ENCODE measurements at places on chromosomes 11 and 22. TPM values are rescaled to one million over a fixed set of nuclear protein-coding genes. Genes with fewer than 3 reads are reported as not detected.

Gene PARVG
- not detected for total RNA-seq

Gene TBX1
- 0.23 TPM for total RNA-seq

Gene RIC3
- 17.8 TPM for total RNA-seq

DNA sequence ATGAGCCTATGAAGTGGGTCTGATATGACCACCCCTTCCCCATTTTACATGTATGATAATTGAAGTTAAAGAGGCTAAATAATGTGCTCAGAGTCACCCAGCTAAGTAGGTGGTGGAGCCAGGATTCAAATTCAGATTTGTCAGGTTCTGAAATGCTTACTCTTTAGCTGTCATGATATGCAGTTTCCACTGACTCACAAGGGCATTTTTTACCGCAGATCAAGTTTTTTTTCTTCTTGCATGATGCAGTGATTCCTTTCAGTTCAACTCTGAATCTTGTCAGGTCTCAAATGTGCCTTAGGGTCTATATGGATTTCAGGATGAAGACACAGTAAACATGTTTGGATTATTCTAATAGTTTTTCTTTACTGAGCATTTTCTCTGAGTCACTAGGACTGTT lies 12.6 kb upstream of the TRIM44 start:
- H3K4me3 ChIP-seq: no peak overlapping the region
- H3K27me3 ChIP-seq: peaks cover 25% of the 10 kb centered on the region
- H3K27ac ChIP-seq: no peak overlapping the region
- no peaks in the 10 kb centered on the region for H3K36me3 ChIP-seq
- DNase-seq: no peak

- no peak overlapping the region for H3K27ac ChIP-seq
- no peaks in the 10 kb centered on the region for H3K36me3 ChIP-seq
- no peaks in the 10 kb centered on the region for H3K27me3 ChIP-seq
- H3K4me1 ChIP-seq: peaks cover 14% of the 10 kb centered on the region
- no peak overlapping the region for H3K4me3 ChIP-seq
Measured at GRCh38 chr11:124482362-124483147, 37.1 kb upstream of the OR8B8 start.

GRCh38 chr11:107252429-107253161 lies 205.0 kb downstream of the CWF19L2 start:
- H3K36me3 ChIP-seq: no peaks in the 10 kb centered on the region
- no peak for DNase-seq
- peaks cover 9% of the 10 kb centered on the region for H3K4me1 ChIP-seq
- no peaks in the 10 kb centered on the region for H3K27me3 ChIP-seq
- no peak overlapping the region for H3K27ac ChIP-seq

DNA sequence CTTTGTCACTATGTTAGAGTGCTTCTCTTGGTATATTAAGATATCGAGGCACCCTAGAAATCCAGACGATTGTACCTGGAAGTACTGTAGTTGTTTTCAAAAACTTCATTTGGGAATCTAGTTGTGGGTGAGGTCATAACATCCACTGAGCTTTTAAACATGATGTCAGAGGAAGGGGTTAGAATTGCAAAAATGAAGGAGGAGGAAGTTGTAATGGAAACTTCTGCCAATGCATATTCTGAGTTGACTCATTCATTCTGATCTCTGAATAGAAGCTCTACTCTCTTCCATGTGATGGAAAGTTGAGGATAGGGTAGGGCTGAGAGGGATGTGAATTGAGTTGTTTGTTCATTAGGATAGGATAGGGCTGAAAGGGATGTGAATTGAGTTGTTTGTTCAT lies 7.7 kb downstream of the CD44 start:
- DNase-seq: no peak
- H3K4me1 ChIP-seq: peaks cover 16% of the 10 kb centered on the region
- no peaks in the 10 kb centered on the region for H3K27me3 ChIP-seq
- no peak overlapping the region for H3K4me3 ChIP-seq
- no peak overlapping the region for H3K27ac ChIP-seq

- H3K27me3 ChIP-seq: no peaks in the 10 kb centered on the region
- no peak overlapping the region for H3K27ac ChIP-seq
- no peak overlapping the region for H3K4me3 ChIP-seq
- peaks cover 3% of the 10 kb centered on the region for H3K4me1 ChIP-seq
Measured at GRCh38 chr11:119513806-119514170, 90.8 kb upstream of the THY1 start.

GRCh38 chr11:59607703-59608454 lies 7.7 kb downstream of the OSBP start:
- H3K4me1 ChIP-seq: no peaks in the 10 kb centered on the region
- no peak overlapping the region for H3K27ac ChIP-seq
- no peak overlapping the region for H3K4me3 ChIP-seq

Gene UPK2
- total RNA-seq: not detected

Gene CDC42BPG
- 11.6 TPM for total RNA-seq

DNA sequence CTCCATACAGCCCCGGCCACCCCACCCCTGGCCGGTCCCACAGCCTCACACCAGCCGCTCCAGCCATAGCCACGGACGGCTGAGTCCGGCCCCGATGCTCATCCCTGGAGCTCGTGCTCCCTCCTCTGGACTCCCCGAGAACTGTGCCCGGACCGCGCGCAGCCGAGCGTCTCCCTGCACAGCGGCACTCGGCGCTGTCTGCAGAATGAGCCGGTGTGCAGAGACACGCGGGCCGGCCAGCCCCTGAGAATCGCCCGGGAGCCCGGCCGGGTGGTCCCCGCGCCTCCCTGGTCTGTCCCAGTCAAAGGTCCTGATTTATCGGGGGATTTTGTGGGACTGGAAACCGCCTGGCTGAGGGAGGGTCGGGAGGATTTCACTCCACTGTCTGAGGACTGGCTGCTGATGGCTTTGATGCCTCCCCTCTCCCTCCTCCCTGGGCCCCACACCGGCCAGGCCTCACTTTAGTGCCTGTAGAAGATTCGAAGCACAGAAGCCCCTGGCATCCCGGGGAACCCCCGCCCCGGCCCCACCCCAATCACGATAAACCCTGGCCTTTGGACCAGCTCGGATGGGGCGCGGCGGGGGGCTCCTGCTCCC lies 102.7 kb downstream of the BRD1 start:
- no peaks in the 10 kb centered on the region for H3K4me1 ChIP-seq
- no peak overlapping the region for H3K27ac ChIP-seq
- H3K36me3 ChIP-seq: no peaks in the 10 kb centered on the region
- H3K4me3 ChIP-seq: no peak overlapping the region
- DNase-seq: no peak

- H3K27ac ChIP-seq: no peak overlapping the region
- H3K4me1 ChIP-seq: no peaks in the 10 kb centered on the region
- no peaks in the 10 kb centered on the region for H3K27me3 ChIP-seq
- H3K36me3 ChIP-seq: no peaks in the 10 kb centered on the region
Measured at GRCh38 chr22:44691796-44692661, 10.0 kb upstream of the PRR5 start.

DNA sequence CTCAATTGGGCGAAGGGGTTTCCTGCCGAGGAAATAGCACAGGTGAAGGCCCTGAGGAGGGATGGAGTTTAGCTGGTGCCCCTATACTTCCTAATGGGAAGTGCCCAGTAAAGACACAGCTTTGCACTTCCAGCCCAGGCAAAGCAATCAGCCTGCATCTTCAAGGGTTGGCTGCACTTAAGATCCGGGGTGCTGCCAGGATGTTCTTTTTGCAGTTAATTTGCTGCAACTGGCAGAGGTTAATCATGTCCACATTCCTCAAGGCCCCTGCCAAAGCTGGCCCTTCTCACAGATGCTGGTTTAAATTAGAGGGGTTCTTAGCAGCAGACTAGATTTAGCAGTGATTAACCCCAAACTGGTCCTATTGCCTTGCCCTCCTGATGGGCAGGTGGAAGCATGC lies 137.7 kb upstream of the NAV2 start:
- no peaks in the 10 kb centered on the region for H3K36me3 ChIP-seq
- no peak overlapping the region for H3K27ac ChIP-seq
- no peaks in the 10 kb centered on the region for H3K4me1 ChIP-seq
- H3K4me3 ChIP-seq: no peak overlapping the region

Gene MRGPRD
- total RNA-seq: not detected

Gene CD81
- total RNA-seq: 346 TPM

Gene CHRDL2
- total RNA-seq: 0.16 TPM

Gene ZNF280B
- 5.7 TPM for total RNA-seq

Gene LRRC51
- total RNA-seq: 4.3 TPM

- H3K36me3 ChIP-seq: no peaks in the 10 kb centered on the region
- H3K4me1 ChIP-seq: peaks cover 8% of the 10 kb centered on the region
- no peak overlapping the region for H3K4me3 ChIP-seq
- no peak for DNase-seq
- H3K27me3 ChIP-seq: no peaks in the 10 kb centered on the region
Measured at GRCh38 chr11:115428306-115428705, 75.9 kb downstream of the CADM1 start.

DNA sequence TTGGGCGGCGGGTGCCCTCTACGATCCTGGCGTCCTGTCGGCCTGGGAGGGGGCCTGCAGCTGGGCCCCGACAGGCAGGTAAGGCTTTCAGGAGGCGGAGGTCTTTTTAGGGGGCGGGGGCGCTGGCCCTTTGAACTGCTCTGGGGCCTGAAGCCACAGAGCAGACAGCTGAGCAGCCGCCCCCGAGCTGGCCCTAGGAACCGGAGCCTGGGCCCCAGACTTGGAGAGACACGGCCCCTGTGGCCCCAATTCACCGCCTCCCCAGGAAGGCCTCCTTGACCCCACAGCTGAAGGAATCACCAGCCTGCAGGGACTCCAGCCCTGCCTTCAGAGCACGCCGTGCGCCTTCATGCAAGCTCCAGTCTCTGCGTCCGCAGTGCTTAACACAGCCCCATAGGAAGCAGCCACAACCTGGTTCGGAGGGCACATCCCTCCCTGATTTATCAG lies 618 bp upstream of the CERK start:
- peaks cover 19% of the 10 kb centered on the region for H3K4me1 ChIP-seq
- peak overlapping the region; percentile 84 for H3K4me3 ChIP-seq
- H3K27ac ChIP-seq: no peak overlapping the region
- H3K36me3 ChIP-seq: no peaks in the 10 kb centered on the region
- H3K27me3 ChIP-seq: no peaks in the 10 kb centered on the region
- DNase-seq: peak; percentile 65

GRCh38 chr22:40462195-40462984 lies 92.0 kb downstream of the SGSM3 start:
- H3K4me3 ChIP-seq: no peak overlapping the region
- DNase-seq: no peak
- H3K27ac ChIP-seq: peak overlapping the region; percentile 17
- no peaks in the 10 kb centered on the region for H3K27me3 ChIP-seq

- H3K4me1 ChIP-seq: peaks cover 3% of the 10 kb centered on the region
- no peak overlapping the region for H3K4me3 ChIP-seq
- H3K36me3 ChIP-seq: no peaks in the 10 kb centered on the region
- no peaks in the 10 kb centered on the region for H3K27me3 ChIP-seq
- no peak overlapping the region for H3K27ac ChIP-seq
Measured at GRCh38 chr11:117855186-117855845, 21.1 kb downstream of the FXYD6 start.

Gene RIBC2
- 2.2 TPM for total RNA-seq

- no peak overlapping the region for H3K4me3 ChIP-seq
- no peaks in the 10 kb centered on the region for H3K4me1 ChIP-seq
- no peaks in the 10 kb centered on the region for H3K36me3 ChIP-seq
- H3K27me3 ChIP-seq: no peaks in the 10 kb centered on the region
Measured at GRCh38 chr11:46162700-46163099, 41.4 kb upstream of the PHF21A start.

GRCh38 chr11:45374653-45375059 lies 88.5 kb upstream of the SYT13 start:
- peaks cover 11% of the 10 kb centered on the region for H3K4me1 ChIP-seq
- H3K27me3 ChIP-seq: no peaks in the 10 kb centered on the region
- H3K4me3 ChIP-seq: no peak overlapping the region
- no peaks in the 10 kb centered on the region for H3K36me3 ChIP-seq
- no peak for DNase-seq
- no peak overlapping the region for H3K27ac ChIP-seq

Gene PANX2
- 5.9 TPM for total RNA-seq

Gene P2RY2
- 1.6 TPM for total RNA-seq

GRCh38 chr11:77413850-77414460 lies 59.9 kb downstream of the PAK1 start:
- H3K4me3 ChIP-seq: no peak overlapping the region
- DNase-seq: peak; percentile 45
- no peaks in the 10 kb centered on the region for H3K27me3 ChIP-seq
- no peaks in the 10 kb centered on the region for H3K36me3 ChIP-seq

DNA sequence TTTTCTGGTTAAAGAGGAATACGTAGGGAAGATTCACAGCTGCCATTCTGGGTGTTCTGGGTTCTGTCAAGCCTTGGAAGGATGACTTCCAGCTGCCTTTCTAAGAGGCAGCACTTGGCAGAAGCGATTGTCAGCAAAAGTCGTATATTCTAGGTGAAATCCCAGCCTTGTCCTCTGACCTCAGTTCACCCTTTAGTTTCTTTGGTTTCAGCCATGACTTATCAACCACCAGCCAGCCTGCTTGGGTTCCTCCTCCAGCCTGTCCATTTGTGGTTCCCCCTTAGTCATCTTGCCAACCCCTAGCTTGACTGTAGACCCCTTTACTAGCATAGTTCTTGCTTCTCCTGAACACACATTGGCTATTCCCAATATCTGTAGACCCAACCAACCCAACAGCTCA lies 102.3 kb upstream of the CD44 start:
- no peaks in the 10 kb centered on the region for H3K27me3 ChIP-seq
- DNase-seq: no peak
- no peaks in the 10 kb centered on the region for H3K4me1 ChIP-seq
- H3K36me3 ChIP-seq: no peaks in the 10 kb centered on the region
- H3K4me3 ChIP-seq: no peak overlapping the region

Gene SHANK3
- total RNA-seq: 5.1 TPM

Gene LIF
- 3.6 TPM for total RNA-seq

Gene UPK3A
- total RNA-seq: 0.89 TPM

DNA sequence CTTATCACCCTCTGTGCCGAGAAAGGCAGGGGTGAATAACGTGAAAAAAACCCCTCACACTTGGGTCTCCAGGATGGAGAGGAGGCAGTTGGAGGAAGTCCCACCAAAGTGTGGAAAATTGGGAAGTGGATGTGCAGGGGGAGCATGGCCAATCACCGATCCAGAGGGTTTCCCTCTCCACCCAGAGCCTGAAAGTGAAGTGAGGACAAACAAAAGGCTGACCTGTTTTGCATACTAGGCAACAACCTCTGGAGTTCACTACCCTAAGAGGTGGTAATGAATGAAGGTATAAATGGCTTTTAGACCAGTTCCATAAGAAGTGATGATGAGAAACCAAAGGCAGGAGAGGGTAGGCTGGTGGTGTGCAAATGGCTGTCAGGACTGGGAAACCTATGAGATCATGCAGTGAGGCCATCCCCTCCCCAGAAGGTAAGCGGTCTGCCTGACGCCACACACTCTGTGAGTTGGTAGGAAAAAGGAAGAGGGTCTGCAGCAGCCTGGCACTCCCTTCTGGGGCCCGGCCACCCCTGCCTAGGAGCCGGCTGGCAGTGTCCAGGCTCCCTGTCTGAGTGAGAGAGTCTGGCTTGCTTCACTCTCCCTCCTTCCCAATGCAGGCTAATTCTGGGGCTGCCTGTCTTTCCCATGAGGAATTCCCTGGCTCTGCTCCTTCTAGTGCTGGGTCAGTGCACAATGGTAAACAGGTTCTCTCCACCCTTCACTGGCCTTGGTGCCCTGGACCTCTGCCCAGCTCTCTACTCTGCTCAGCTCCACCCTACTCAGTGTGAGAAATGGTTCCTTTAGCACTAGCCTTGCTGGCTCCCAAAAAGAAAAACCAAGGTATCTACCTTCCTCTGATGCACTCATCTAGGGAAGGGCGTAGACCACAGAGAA lies 15.6 kb downstream of the TBC1D10A start:
- no peaks in the 10 kb centered on the region for H3K27me3 ChIP-seq
- H3K27ac ChIP-seq: no peak overlapping the region
- H3K4me1 ChIP-seq: peaks cover 4% of the 10 kb centered on the region

Gene DEFB131B
- not detected for total RNA-seq

- no peak overlapping the region for H3K4me3 ChIP-seq
- no peak overlapping the region for H3K27ac ChIP-seq
- no peak for DNase-seq
- no peaks in the 10 kb centered on the region for H3K36me3 ChIP-seq
Measured at GRCh38 chr11:116828632-116829524, 829 bp upstream of the APOC3 start.

Gene ASRGL1
- 38.4 TPM for total RNA-seq
